ENCODE measurements at places on chromosomes 2 and 18.

- no peak for DNase-seq
These were observed 523.3 kb upstream of the SLC8A1 start for GRCh38 chr2:40975151-40975550.

DNA sequence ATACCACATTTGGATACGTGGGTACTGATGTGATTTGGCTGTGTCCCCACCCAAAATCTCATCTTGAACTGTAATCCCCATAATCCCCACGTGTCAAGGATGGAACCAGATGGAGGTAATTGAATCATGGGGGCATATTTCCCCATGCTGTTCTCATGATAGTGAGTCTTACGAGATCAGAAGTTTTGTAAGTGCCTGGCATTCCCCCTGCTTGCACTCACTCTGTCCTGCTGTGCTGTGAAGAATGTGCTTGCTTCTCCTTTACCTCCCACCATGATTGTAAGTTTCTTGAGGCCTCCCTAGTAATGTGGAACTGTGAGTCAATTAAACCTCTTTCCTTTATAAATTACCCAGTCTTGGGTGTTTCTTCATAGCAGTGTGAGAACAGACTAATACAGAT is 70.3 kb downstream of the CHST9 start:
- DNase-seq, result no peak

- DNase-seq, result no peak
These were observed 36.3 kb upstream of the ACVR2A start for GRCh38 chr2:147808520-147808919.

DNA sequence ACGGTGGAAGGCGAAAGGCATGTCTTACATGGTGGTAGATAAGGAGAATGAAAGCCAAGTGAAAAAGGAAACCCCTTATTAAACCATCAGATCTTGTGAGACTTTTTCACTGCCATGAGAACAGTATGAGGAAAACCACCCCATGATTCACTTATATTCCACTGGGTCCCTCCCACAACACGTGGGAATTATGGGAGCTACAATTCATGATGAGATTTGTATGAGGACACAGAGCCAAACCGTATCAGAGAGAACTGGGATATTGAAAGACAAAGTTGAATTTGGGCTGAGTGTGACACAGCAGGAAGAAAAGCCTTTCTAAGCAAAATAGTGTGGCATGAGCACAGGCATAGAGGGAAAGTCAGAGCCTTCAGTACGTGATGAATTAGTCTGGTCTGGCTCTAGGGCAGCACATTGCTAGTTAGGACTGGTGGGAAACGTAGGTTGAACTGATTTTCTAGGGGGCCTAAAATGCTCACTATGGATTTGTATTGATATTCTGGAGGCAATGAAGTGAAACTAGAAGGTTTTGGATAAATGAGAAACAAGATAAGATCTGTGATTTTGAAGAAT is 84.8 kb upstream of the RND3 start:
- DNase-seq, result no peak

DNA sequence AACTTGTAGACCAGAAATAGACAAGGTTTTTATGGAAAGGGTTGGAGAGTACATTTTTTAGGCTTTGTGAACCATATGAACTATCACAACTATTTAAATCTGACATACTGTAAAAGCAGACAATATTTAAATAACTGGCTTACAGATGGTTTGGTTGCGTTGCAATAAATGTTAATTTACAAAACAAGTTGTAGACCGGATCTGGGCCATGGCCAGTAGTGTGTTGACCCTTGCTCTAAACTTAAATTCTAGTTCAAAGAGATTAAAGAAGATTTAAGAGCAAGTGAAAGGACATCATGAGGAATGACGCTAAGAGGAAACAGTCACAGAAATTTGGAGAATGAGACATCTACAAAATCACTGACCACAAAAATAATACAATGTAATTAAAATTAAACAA is 652.7 kb downstream of the DCDC2C start:
- DNase-seq, result no peak

- DNase-seq, result no peak
These were observed 119.9 kb upstream of the PIEZO2 start for GRCh38 chr18:11269257-11269656.

All from GM12865 (cell line).